ENCODE measurements at places on chromosomes 3 and 15. TPM values are rescaled to one million over a fixed set of nuclear protein-coding genes. Genes with fewer than 3 reads are reported as not detected.

CAMP gene
- not detected for total RNA-seq

C3orf18 gene
- 22.7 TPM for total RNA-seq

RNU5B-1 gene
- not detected for total RNA-seq

CORO2B gene
- 42.5 TPM for total RNA-seq

DUOX2 gene
- not detected for total RNA-seq

UBA7 gene
- 92.1 TPM for total RNA-seq

C2CD4A gene
- not detected for total RNA-seq

THSD4 gene
- total RNA-seq: 31.3 TPM

PODXL2 gene
- 1.0 TPM for total RNA-seq

CNTN3 gene
- total RNA-seq: 1.7 TPM

SIDT1 gene
- not detected for total RNA-seq

HACD2 gene
- 26.9 TPM for total RNA-seq

ADAMTSL3 gene
- total RNA-seq: 1.2 TPM

CCNB2 gene
- total RNA-seq: 5.1 TPM

ERC2 gene
- total RNA-seq: 0.44 TPM

GXYLT2 gene
- 26.0 TPM for total RNA-seq
